Muscle of back (tissue), 13 donors: ENCODE measurements at places on chromosomes 3 and 15. TPM values are rescaled to one million over a fixed set of nuclear protein-coding genes. Genes with fewer than 3 reads are reported as not detected.

GRCh38 chr3:50515565-50516439 is 12.4 kb upstream of the CACNA2D2 start:
- peak; percentile 49 for DNase-seq

DNA sequence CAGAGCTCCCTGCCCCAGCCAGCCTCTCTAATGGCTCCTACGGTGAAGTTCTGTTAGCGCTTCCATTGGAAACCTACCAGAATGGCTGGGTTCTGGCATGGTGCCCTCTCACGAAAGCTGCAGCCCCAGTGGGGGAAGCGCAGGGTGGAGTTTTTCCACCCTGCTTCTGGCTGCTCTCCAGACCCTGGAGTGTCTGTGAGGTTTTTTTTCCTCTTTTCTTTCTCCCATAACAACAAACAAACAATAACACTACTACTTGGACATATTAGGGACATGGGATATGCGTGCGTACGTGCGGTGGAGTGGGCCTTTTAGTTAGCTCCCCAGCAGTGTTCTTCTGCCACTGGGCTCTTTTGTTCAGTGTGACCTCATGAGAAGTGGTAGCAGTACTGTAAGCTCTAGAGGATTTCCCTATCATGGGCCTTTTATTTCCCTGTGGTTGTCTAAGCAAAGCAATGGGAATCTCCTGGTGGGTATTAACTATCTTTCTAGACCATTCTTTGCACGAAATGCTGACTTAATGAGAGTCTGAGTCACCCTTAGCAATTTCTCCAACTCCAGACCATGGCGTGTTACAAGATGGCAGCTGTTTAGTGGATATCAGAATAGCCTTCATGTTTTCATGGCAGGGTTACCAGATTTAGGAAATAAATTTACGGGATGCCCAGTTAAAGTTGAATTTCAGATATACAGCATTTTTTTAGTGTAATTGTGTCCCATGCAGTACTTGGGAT is 161.9 kb downstream of the FNDC3B start:
- DNase-seq: peak; percentile 83

GRCh38 chr3:41129731-41130130 is 69.6 kb upstream of the CTNNB1 start:
- DNase-seq: no peak

- DNase-seq: peak; percentile 89
Measured at GRCh38 chr15:78618490-78618934, 2.3 kb downstream of the CHRNA3 start.

CAND2 gene
- polyA plus RNA-seq: 42.2 TPM

GASK1A gene
- 5.8 TPM for polyA plus RNA-seq

DNA sequence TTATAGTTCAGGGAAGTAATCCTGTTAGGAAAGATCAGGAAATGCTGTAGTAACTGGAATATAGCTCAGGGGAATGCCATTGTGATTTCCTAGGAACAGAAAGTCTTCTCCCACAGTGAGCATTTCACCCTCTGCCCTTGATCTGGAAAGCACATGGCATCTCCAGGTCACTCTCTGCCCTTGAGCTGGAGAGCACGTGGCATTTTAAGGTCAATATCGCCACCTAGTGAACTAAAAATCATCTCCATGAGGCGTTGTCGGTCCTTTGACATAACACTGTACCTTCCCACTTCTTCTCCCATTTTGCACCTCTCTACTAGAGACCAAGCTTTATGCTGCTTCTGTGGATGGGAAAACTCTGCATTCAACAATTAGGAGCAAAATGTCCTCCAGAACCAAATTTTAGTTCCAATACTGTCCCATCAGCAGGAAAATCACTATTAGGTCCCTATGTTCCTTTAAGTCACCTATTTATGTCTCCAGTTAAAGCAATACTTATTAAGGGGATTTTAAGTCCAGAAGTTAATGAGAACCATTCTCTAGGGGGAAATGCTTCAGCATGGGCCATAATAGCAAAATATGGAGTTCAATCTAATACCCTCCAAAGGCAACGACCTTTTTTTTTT is 54.7 kb upstream of the GK5 start:
- peak; percentile 58 for DNase-seq
